ENCODE measurements at places on chromosomes 13 and 19. TPM values are rescaled to one million over a fixed set of nuclear protein-coding genes. Genes with fewer than 3 reads are reported as not detected.

POSTN gene
- 686 TPM for total RNA-seq

ZNF177 gene
- 1.3 TPM for total RNA-seq

CYSLTR2 gene
- 1.5 TPM for total RNA-seq

POU4F1 gene
- not detected for total RNA-seq

MYO1F gene
- total RNA-seq: 0.13 TPM

GJA3 gene
- 0.59 TPM for total RNA-seq

RASIP1 gene
- total RNA-seq: 0.52 TPM

ZNF878 gene
- 0.07 TPM for total RNA-seq

RRAS gene
- total RNA-seq: 88.7 TPM

ZNF581 gene
- 24.6 TPM for total RNA-seq

TGFBR3L gene
- total RNA-seq: 5.6 TPM

TLE6 gene
- 2.7 TPM for total RNA-seq

SIGLECL1 gene
- not detected for total RNA-seq

IL27RA gene
- 6.8 TPM for total RNA-seq

DCT gene
- 0.20 TPM for total RNA-seq

TEX101 gene
- total RNA-seq: not detected

NAA16 gene
- total RNA-seq: 7.2 TPM

LYPD3 gene
- total RNA-seq: not detected

KIR2DL1 gene
- total RNA-seq: not detected

KCNJ14 gene
- total RNA-seq: 0.65 TPM

C19orf73 gene
- total RNA-seq: 0.26 TPM

CRLF1 gene
- total RNA-seq: 68.1 TPM

LHB gene
- not detected for total RNA-seq

MUC16 gene
- total RNA-seq: not detected

TUBB4A gene
- not detected for total RNA-seq

SIRT6 gene
- total RNA-seq: 13.8 TPM

OLFM2 gene
- 112 TPM for total RNA-seq

PTGER1 gene
- 4.4 TPM for total RNA-seq

IL12RB1 gene
- 0.33 TPM for total RNA-seq

RCBTB2 gene
- total RNA-seq: 13.6 TPM

ZNF888 gene
- total RNA-seq: 4.8 TPM

ZNF66 gene
- 1.5 TPM for total RNA-seq

NAPA gene
- 77.9 TPM for total RNA-seq

ZNF57 gene
- 2.9 TPM for total RNA-seq

ZNF90 gene
- 1.5 TPM for total RNA-seq

DKKL1 gene
- total RNA-seq: not detected

ELANE gene
- total RNA-seq: 0.13 TPM

C5AR2 gene
- total RNA-seq: 0.07 TPM

ATG4D gene
- total RNA-seq: 9.9 TPM

TMEM86B gene
- 2.8 TPM for total RNA-seq

PRR22 gene
- 0.13 TPM for total RNA-seq

CXCL17 gene
- not detected for total RNA-seq

KIR3DL2 gene
- total RNA-seq: not detected

FZR1 gene
- total RNA-seq: 40.1 TPM

CCDC194 gene
- total RNA-seq: not detected

ZNF154 gene
- total RNA-seq: 8.1 TPM

PRODH2 gene
- total RNA-seq: not detected

ACP5 gene
- 2.4 TPM for total RNA-seq

DAND5 gene
- 0.13 TPM for total RNA-seq

TUBA3C gene
- total RNA-seq: not detected

KLK15 gene
- not detected for total RNA-seq

All from smooth muscle cell of the pulmonary artery (primary cell).